ENCODE measurements at places on chromosomes 16 and 17.

DNA sequence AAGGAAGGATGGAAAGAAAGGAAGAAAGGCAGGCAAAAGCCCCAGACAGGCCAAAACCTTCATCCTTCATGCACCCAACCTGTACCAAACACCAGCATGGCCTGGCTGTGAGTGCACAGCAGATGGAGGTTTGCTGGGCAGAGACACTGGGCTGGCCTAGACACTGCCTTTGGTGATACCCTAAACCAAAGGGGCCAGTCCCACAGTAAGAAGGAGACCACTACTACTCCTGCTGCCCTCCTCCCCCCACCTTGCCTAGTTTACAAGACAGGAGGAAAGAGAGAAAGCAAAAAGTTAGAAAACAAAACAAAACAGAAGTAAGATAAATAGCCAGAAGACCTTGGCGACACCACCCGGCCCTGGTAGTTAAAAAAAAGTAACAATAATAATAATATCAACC lies 19.1 kb downstream of the QPRT start:
- DNase-seq, result no peak

- DNase-seq, result no peak
Observed at GRCh38 chr17:66951605-66951953, 12.9 kb upstream of the CACNG4 start.

- DNase-seq, result peak; percentile 76
Observed at GRCh38 chr16:31351942-31352325, 3.0 kb upstream of the ITGAX start.

DNA sequence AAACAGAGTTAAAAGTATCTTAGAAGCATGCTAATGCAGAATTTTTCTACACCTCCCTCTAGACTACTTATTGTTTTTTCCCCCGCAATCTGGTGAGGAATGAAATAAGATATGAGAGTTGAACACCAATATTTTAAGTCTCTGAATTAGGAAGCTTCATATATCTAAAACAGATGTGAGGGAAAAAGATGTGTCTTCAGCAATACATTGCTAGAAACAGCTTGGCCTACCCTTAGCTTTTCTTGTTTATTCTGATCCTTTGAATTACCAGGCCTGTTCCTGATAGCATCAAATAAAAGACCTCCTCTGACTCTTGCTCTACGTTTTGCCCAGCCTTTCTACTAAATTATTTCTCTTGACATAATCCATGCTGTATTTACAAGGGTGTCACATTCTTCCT lies 221.8 kb downstream of the CDH11 start:
- DNase-seq, result no peak

- no peak for DNase-seq
Observed at GRCh38 chr16:77574867-77575624, 140.2 kb upstream of the ADAMTS18 start.

DNA sequence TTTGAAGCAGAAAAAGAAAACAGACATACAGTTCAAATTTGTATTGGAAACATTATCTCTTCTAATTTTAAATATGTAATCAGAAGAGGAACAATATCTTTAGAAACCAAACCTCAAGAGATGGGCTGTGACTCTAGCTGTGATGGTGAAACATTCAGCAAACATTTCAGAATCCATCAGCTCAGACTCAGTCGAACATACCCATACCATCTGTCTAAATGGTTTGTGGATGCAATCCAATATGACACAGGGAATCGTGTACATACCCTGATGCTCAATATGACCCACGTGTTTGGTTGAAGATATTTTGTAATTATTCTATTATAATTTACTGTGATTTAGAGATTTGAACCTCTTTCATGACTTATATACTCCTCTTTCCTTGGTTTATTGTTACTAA lies 665.2 kb upstream of the CDH8 start:
- DNase-seq, result no peak

- no peak for DNase-seq
Observed at GRCh38 chr16:53546988-53547391, 44.0 kb upstream of the AKTIP start.

DNA sequence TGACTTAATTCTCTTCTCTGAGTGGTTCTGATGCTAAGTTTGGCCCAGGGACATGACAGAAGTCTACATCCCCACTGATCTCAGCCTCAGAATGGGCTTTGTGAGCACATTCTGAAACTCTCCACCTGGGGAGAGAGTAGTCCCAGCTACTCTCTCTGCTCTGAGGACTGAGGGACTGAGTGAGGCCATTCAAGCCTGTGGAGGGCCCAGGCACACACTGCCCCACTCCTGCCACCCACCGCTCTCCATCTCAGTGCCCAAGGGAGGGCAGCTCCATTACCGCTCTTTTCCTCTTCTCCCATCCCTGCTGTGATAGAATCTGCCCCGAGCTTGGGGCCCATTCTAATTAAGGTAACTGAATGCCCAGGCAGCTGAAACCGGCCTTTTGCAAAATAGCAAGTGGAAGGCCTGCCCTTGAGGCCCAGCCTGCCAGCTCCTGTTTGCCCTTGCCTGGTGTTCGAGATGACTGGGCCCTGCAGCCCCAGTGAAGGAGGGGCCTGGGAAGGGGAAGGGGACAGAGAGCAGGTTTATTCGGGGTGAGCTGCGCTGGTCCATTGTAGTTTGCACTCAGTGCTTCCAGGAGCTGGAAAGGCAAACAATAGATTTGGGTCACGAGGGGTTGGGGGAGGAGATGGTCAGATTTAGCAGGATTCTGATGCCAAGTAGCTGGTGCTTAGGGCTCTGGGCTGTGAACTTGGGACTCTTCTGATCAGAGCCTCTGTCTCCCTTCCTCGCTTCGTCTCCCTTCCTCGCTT lies 76.2 kb downstream of the RAB11FIP4 start:
- DNase-seq, result no peak

DNA sequence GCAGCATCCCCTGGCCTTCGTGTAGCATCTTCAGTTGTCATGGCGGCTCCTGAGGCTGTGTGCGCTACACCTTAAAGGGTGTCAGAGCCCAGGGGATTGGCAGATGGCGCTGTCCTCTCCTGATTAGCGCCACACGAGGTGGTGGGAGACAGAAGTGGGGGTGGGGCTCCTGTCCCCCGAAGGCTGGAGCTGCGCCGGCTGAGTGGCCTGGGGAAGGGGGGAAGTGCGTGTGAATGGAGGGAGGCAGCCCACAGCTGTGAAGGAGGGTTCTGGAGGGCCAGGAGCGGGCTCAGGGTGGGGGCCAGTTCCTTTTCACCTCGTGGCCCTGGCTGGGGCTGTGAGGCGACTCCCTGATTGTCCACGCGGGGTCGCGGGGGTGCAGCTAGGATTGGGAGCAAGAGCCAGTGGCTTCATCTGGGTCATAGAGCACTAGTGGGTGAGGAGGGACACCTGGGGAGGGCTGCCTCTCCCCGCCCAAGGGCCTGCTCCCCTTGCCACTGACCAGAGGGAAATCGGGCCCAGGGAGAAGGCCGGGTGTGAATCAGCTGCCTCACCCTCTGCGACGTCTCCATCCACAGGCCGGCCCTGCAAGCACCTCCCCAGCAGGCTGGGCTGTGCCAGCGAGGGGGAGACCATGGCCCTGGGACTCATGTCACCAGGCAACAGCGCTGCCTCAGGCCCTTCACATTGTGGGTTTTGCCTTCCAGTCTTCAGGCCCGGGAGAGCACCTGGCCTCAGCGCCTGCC lies 14.1 kb downstream of the BAHCC1 start:
- no peak for DNase-seq

- no peak for DNase-seq
Observed at GRCh38 chr16:6618874-6619273, 713.8 kb upstream of the RBFOX1 start.

DNA sequence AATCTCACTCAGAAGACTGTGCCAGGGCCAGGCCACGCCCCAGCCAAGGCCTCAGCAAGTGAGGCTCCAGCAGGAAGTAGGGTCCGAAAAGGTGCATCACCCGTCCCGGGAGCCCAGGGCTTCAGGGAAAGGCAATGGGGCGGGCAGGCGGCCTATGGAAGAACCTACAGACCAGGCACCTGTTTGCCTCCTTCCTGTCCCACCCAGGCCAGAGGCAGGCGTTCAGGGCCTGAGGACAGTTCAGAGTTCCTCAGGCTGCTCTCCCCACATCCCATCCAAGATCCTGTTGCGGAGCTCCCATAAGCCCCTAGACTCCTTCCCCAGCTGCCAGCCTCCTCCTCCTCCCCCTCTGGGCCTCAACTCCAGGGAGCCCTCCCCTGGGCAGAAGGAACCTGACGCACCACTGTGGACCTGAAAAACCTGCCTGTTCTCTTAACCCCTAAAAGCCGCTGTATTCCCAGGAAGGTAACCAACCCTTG lies 2.3 kb downstream of the CLUH start:
- no peak for DNase-seq

- DNase-seq, result no peak
Observed at GRCh38 chr16:86961171-86961601, 356.0 kb downstream of the C16orf95 start.

- DNase-seq, result no peak
Observed at GRCh38 chr17:38711792-38712571, 6.9 kb downstream of the MLLT6 start.

DNA sequence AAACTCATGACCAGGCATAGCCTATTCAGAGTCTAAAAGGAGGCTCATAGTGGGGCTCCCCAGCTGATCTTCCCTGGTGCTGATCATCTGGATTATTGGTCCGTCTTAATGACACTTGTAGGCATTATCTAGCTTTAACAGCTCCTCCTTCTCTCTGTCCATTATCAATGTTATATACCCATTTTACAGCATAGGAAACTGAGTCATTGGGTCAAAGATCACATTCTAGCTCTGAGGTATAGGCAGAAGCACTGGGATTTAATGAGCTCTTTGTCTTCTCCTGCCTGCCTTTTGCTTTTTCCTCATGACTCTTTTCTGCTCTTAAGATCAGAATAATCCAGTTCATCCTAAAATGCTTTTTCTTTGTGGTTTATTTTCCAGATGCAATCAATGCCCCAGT lies 756 bp downstream of the CCL2 start:
- no peak for DNase-seq

DNA sequence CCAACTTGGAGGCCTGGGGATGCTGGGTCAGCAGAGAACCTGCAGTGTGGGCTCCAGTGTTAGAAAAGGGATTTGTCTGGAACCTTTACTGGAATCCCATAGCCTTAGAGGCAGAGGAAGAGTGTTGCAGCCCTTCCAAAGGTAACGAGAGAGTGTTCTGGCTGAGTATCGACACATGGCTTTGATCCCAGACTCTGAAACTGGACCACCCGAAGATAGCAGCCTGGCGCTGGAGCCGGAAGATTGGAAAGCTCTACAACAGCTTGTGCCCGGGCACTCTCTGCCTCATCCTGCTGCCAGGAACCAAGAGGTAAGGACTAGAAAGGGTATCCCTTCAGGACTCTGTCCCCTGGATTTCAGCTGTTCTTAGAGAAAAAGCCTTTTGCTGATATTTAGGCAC lies 39.7 kb downstream of the REXO5 start:
- no peak for DNase-seq

DNA sequence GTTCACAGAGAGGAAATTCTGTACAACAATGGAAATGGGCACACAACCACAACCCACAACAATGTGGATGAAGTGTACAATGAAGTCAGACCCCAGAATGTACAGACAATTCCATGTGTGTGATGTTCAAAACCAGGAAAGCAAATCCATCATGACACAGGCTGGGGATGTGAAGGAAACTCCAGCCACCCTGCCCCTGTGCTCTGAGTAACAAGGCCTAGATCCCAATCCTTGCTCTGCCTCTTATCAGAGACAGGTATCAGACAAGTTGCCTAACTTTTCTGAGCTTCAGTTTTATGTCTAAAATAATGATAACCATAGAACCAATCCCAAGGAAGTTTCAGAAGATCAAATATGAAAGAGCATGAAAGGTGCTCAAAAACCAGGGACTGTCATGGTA lies 1.8 kb upstream of the C16orf95 start:
- DNase-seq, result no peak

- no peak for DNase-seq
Observed at GRCh38 chr16:81784072-81784795, 5.1 kb downstream of the PLCG2 start.

DNA sequence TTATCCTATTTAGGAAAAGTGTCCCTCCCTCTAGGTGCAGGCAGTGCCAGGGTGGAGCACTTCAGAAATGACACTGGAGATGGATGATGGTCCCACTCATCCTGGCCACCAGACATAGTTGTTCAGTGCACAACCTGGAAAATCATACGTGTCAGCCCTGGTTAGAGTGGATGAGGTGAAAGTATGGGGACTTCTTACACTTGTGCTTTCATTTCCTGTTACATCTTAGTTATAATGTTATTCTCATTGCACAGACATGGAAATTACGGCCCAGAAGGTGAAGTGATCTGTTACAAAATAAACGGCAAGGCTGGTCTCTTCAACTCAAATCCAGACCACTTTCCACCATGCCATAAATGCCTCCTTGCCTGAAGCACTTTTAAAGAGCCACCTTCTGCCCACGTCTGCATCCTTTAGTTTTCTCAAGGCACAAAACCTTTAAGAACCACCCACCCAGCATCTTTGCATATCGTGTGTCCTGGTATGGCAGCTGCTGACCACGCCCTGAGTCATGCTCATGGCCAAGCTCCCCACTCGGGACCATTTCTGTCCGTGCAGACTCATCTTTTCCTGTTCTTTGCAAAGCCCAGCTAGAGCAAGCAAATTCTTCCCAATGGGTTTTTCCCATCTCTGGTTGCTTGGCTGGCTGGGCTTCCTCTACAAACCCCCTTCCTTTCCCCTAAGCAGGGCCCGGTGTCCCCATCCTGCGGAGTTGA lies 22.4 kb downstream of the TBC1D3B start:
- DNase-seq, result no peak

- DNase-seq, result no peak
Observed at GRCh38 chr17:18094409-18094807, 6.7 kb downstream of the DRG2 start.
